ENCODE measurements at places on chromosomes 1 and 21. TPM values are rescaled to one million over a fixed set of nuclear protein-coding genes. Genes with fewer than 3 reads are reported as not detected.

DNA sequence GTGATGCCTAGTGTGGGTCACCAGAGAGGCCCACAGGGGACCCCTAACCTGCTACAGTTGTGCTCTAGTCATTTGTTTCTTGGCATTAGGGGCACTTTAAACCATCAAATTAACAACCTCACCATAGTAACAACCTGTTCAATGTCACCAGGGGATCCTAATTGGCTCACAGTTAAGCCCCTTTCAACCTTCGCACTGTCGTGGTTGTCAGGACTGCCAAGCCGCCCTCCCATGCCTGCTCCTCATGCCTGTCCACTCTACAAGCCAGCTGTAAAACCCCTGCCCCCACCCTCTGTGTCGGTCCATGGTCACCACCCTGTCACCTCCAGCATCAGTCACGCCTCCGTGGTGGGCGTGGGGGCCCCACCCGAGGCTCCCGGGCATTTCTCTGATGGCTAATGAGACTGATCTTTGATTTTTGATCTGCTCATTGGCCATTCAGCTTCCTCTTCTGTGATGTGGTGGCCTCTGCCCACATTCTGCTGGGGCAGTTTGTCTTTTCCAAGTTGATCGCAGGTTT, 96.6 kb downstream of the WDR4 start:
- peaks cover 58% of the 10 kb centered on the region for H3K27me3 ChIP-seq
- no peaks in the 10 kb centered on the region for H3K36me3 ChIP-seq
- H3K27ac ChIP-seq: no peak overlapping the region

DNA sequence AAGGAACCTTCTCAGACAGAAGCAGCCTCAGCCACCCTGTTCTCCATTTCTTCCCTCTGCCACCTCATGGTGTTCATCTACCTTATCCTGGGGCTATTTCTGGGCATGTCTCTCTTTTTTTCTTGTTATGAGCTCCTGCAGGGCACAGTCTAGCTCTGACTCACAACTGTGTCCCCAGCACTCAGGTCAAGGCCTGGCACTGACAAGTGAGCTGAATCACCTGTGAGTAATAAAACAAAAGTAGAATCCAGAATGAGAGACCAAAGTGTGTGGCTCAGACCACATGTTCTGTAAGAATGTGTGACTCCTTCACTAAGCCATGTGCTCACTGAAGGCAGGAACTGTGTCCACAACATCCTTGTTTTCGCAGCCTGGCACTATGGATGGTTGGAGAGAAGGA, 23.2 kb downstream of the C1orf94 start:
- no peak overlapping the region for H3K27ac ChIP-seq
- no peaks in the 10 kb centered on the region for H3K4me1 ChIP-seq
- no peaks in the 10 kb centered on the region for H3K36me3 ChIP-seq
- H3K4me3 ChIP-seq: no peak overlapping the region
- peaks cover 6% of the 10 kb centered on the region for H3K27me3 ChIP-seq

- H3K27ac ChIP-seq: no peak overlapping the region
- no peaks in the 10 kb centered on the region for H3K4me1 ChIP-seq
- H3K4me3 ChIP-seq: no peak overlapping the region
- DNase-seq: no peak
- H3K27me3 ChIP-seq: no peaks in the 10 kb centered on the region
- H3K36me3 ChIP-seq: no peaks in the 10 kb centered on the region
Measured at GRCh38 chr1:49111931-49112330, 335.2 kb upstream of the BEND5 start.

Gene CFAP74
- total RNA-seq: not detected

DNA sequence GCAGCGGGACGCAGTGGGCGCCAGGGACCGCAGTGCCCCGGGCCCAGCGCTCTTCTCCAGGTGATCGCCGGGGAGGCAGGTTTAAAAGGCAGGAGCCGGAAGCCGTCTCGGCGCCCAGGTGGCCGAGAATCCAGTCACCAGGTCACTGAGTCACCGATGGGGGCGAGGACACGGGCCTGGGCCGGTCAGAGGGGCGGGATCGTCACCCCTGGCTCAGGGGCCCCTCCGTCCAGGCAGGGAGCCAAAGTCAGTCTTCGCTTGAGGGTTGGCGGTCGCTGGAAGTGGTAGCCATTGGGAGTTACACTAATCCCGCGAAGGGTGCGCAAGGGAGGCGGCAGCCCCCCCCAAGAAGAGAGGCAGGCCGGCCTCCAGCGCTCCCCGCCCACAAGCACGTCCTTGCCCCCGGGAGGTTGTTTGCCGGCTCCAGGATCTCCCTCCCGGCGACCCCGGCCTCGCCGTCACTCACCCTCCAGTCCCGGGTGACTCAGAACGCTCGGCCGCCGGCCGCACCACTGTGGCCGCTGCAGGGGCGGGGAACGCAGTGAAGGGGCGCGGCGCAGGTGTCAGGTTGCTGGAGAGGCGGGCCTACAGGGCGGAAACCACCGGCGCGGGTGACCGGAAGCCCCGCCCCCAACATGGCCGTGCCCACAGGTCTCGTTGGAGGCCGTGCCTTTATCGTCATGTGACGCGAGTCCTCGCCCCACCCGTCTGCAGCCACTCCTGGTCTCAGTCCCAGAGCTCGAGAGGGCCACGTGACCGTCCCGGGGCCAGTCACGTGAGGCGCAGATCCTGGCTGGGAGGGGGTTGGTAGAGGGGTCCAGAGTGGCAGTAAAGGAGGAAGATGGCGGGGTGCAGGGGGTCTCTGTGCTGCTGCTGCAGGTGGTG, at the start of the genes CLCN6 and MTHFR:
Gene CLCN6, plus strand, starts transcription at position 770 of the 885 bp plus-strand sequence. Its CDS starts 72 bp downstream, at position 842.
Gene MTHFR, minus strand, starts transcription at position 543 of the 885 bp plus-strand sequence. CDS start 2,848 bp downstream, outside the sequence.
- peak within 1 kb of the TSS; percentile 76 for H3K4me3 ChIP-seq
- H3K27me3 ChIP-seq: no peaks in the 10 kb centered on the region
- peaks cover 25% of the 10 kb centered on the region for H3K36me3 ChIP-seq

- H3K4me1 ChIP-seq: peaks cover 15% of the 10 kb centered on the region
- no peak for DNase-seq
- no peak overlapping the region for H3K27ac ChIP-seq
- no peaks in the 10 kb centered on the region for H3K36me3 ChIP-seq
- no peaks in the 10 kb centered on the region for H3K27me3 ChIP-seq
- no peak overlapping the region for H3K4me3 ChIP-seq
Measured at GRCh38 chr1:8238141-8239038, 79.5 kb upstream of the SLC45A1 start.

All from suprapubic skin (tissue), 4 donors.